ENCODE measurements at places on chromosomes 1 and 21. TPM values are rescaled to one million over a fixed set of nuclear protein-coding genes. Genes with fewer than 3 reads are reported as not detected.

The CD101 gene
- total RNA-seq: 0.39 TPM

The LMOD1 gene
- total RNA-seq: 0.49 TPM

The SLFNL1 gene
- not detected for total RNA-seq

The ZYG11A gene
- 0.78 TPM for total RNA-seq

The ERICH3 gene
- total RNA-seq: 0.72 TPM

The CDC42BPA gene
- 24.2 TPM for total RNA-seq

The VWA1 gene
- 5.7 TPM for total RNA-seq

The NASP gene
- total RNA-seq: 133 TPM

The RPE65 gene
- total RNA-seq: not detected

The MIXL1 gene
- not detected for total RNA-seq

The C1orf185 gene
- total RNA-seq: not detected

The SPATA45 gene
- not detected for total RNA-seq

The OPRD1 gene
- 0.96 TPM for total RNA-seq

The UTS2 gene
- total RNA-seq: 0.10 TPM

The CTTNBP2NL gene
- total RNA-seq: 9.9 TPM

The TXNIP gene
- 18.0 TPM for total RNA-seq

The ZNF648 gene
- total RNA-seq: not detected

The MROH9 gene
- not detected for total RNA-seq

The CD1E gene
- not detected for total RNA-seq

The CHD5 gene
- total RNA-seq: not detected

The CGN gene
- total RNA-seq: under 0.01 TPM

The FLAD1 gene
- total RNA-seq: 22.5 TPM

The SLC26A9 gene
- total RNA-seq: not detected

The LCE6A gene
- not detected for total RNA-seq

The TTF2 gene
- total RNA-seq: 12.8 TPM

The C1QC gene
- total RNA-seq: not detected

The APCS gene
- not detected for total RNA-seq

The GABRD gene
- total RNA-seq: 1.3 TPM

The INKA2 gene
- total RNA-seq: 1.3 TPM

The COL16A1 gene
- 6.9 TPM for total RNA-seq

The AMY1B gene
- total RNA-seq: not detected

The ZNF362 gene
- total RNA-seq: 6.6 TPM

The SPRR2F gene
- total RNA-seq: not detected

The TBX19 gene
- total RNA-seq: 0.29 TPM

The TCEA3 gene
- total RNA-seq: 1.7 TPM

The SLC35F3 gene
- 4.9 TPM for total RNA-seq

The PTPN22 gene
- 0.59 TPM for total RNA-seq

The LEFTY1 gene
- total RNA-seq: not detected

The GJA8 gene
- 0.12 TPM for total RNA-seq

The SPRR4 gene
- not detected for total RNA-seq

The CA6 gene
- not detected for total RNA-seq

Data from RPMI7951 (cell line).